ENCODE measurements at places on chromosomes 5 and 9.

GRCh38 chr5:172088801-172089200, 82.4 kb upstream of the FBXW11 start:
- no peak for DNase-seq

DNA sequence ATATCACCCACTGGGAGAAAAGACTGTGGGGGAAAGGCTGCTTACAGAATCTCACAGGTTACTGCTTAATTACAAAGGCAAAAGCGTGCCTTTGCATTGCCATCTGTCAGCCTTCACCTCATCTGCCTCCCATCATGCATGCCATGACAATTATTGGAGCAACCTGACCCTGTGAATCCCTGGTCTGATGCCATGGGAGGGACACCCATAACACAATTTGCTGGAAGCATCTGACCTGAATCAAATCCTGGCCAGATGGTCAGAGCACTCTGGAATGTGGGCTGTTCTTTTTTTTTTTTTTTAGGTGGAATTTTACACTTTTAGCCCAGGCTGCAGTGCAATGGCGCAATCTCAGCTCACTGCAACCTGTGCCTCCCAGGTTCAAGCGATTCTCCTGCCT, 11.6 kb upstream of the RETREG1 start:
- DNase-seq: no peak

GRCh38 chr9:94160594-94161501, 76.6 kb downstream of the PTPDC1 start:
- DNase-seq: no peak

DNA sequence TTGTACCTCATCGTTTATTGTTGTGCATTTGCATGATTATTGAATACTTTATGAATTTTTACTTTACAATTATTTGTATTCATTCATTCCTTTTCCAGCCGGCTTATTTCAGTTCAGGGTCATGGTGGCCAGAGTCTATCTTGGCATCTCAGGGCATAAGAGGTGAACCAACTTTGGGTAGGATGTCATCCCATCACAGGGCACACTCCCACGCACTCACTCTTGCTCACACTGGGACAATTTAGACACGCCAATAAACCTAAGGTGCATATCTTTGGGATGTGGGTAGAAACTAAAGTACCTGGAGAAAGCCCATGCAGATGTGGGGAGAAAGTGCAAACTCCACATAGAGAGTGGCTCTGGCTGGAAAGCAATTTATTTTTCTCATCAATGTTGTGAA, 158.1 kb upstream of the MAST4 start:
- no peak for DNase-seq

DNA sequence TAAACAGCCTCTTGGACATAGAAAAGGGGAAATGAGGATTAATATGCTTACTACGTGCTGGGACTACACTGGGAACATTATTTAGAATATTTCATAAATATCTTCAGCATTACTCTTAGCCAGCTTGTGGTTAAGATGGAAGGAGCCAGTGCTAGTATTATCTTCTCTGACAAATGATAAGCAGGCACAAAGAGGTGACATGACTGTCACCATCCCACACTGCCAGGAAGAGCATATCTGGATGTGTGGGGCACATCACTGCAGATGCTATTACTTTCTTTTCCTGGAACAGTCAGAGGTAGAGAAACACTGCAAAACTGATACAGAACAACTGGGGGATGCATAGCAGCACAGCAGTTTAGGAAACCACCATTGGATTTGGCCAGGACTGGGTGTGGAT, 281.0 kb upstream of the TNC start:
- no peak for DNase-seq

- DNase-seq: peak; percentile 53
Measured at GRCh38 chr5:174327317-174327864, 281.9 kb downstream of the NSG2 start.

DNA sequence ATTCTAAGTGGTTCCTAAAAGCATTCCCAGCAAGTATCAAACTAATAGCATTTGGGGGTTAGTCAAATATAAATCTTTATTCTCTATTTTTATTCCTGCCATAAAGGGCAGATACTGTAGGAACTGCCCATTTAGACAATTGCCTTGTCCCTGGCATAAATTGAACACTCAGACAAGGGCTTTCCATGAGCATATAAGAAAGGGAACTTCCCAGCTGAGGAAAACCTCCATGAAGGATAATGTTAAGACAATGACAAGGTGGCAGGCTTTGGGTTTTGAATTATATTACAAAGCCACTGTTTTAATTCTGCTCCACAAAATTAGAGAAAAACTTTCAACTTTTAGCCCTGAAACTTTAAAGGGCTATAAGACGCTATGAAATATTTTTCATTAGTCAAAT, 81.3 kb downstream of the ST8SIA4 start:
- no peak for DNase-seq

- no peak for DNase-seq
Measured at GRCh38 chr5:53479590-53480415, 626 bp upstream of the FST start.

- DNase-seq: no peak
Measured at GRCh38 chr5:148632255-148633066, 21.9 kb downstream of the HTR4 start.

GRCh38 chr9:81468084-81468595, 221.2 kb downstream of the TLE1 start:
- no peak for DNase-seq

DNA sequence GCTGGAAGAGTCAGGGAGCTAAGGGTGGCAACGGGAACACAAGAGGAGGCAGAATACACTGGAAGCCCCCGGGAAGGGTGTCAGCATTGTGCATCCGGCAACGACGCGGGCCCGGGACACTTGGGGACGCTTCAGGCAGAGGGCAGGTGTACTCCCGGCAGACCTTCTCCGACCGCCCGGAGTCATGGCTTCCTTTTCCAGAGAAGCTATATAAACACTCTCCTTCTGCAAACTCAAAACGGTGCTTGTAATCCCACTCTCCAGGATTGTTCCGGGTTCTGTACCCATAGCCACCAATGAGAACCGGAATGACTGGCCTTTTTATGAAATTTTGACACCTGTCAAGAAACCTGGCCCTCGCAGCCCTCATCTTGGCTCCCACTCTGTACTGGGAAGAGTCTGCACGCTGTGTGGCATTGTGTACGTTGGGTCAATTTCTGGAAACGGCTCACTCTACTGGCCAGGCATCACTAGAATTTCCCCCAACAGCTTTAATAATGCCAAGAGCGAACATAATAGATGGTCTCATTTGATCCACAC, 462 bp upstream of the MCC start:
- DNase-seq: no peak

DNA sequence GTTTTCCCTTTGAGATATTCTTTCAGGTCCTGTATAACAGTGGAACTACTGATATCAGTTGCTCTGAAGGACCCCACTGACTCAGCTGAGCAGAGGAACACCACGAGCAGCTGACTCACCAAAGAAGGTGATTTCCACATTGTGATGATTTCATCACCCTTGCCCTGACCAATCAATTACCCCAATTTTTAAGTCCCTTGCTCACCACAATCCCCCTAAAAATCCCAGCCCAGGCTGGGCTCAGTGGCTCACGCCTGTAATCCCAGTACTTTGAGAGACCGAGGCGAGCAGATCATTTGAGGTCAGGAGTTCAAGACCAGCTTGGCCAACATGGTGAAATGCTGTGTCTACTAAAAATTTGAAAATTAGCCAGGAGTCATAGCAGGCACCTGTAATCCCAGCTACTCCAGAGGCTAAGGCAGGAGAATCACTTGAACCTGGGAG, 125.3 kb upstream of the ABCA1 start:
- DNase-seq: peak; percentile 30

GRCh38 chr9:109166771-109167601, at the start of gene FRRS1L:
Gene FRRS1L (minus strand): TSS chr9:109167249. CDS start chr9:109167138, 111 bp downstream.
- DNase-seq: no peak

DNA sequence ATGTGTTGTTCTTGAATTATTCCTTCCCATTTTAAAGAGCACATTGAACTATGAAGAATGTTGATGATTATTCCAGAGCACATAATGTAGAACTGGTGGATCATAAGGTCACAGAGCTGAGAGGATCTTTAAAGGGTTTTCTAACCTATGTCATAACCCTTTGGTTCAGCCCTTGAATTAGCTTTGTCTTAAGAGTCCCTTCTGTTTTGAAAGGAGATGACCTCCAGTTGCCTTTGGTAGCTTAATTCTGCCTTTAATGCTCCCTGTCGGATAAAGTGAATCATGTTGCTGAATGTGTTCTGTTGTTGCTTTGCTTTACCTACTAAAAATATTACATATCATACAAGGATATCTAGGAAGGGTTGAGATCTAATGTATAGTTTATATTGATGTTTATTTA, 99.1 kb upstream of the PRRC1 start:
- DNase-seq: no peak

DNA sequence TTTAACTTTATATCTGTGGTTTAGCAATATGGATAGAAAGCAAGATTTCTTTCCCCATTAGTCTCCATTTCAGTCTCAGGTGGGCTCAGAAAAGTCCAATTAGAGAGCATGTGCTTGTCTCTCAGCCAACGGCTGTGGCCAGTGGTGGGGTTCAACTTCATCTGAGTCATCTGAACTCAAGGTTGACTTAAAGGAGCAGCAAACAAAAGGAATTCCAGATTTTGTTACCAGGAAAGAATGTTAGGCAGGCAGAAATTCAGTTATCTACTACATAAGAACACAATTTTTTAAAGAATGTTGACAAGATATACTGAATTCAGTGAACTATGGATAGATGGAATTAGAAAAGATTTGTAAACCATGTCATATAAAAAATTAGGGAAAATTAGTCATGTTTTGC, 784.1 kb downstream of the MAT2B start:
- DNase-seq: no peak

GRCh38 chr5:6823996-6824395, 110.8 kb downstream of the TENT4A start:
- DNase-seq: no peak

DNA sequence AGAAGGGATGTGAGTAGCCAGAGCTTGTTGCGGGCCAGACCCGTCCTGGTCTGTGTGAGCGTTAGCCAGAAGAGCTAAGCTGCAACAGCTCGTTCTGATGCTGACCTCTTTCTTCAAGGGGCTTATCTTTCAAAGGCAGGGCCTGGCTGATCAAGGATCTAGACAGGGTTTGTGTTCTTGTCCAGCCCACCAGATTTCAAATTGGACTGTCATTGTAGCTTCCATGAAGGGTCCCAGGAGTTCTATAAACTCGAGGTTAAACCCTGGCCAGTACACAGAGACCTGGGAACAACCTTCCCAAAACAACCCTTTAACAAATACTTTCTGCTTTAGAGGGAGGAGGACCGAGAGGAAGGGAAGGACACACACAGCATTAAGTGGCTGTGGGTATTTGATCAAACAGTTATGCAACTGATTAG, 153.0 kb upstream of the TUT7 start:
- DNase-seq: no peak

DNA sequence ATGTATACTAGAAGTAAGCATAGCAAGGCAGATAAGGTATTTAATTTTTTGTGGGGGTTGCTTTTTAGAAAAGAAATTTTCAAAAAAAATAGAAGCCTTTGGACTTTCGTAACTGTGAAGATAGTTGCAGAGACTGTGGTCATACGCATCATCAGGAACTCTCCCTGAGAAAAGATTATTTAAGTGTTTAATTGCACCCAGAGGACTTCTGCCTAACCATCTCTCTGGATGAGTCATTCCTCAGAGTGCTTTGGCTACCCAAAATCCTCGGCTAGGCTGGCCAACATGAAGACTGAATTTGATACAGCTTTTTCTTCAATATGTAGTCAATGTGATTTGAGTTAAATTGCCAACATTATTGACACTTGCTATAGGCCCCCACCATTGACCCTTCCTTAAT, 296.4 kb downstream of the TLR4 start:
- DNase-seq: no peak

- peak; percentile 30 for DNase-seq
Measured at GRCh38 chr5:124660229-124661093, 86.0 kb downstream of the ZNF608 start.

- DNase-seq: no peak
Measured at GRCh38 chr5:103358305-103358995, 99.9 kb downstream of the MACIR start.

- DNase-seq: peak; percentile 21
Measured at GRCh38 chr5:140298183-140298601, 4.7 kb downstream of the PFDN1 start.

DNA sequence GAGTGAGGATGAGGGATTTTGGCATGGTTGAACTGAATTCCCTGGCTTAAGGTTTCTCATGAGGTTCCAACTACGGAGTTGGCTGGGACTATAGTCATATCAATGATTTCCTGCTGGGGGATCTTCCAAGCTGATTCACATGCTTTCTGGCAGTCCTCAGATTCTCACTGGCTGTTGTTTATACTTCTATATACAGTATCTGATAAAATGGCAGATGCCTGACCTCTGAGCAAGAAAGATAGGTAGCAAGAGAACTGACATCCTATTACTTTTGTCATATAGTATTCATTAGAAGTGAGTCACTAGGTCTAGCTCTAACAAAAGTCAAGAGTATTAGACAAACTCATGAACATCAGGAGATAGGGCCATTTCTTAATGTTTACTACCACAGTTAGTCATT, 440.9 kb upstream of the EDIL3 start:
- DNase-seq: peak; percentile 4

DNA sequence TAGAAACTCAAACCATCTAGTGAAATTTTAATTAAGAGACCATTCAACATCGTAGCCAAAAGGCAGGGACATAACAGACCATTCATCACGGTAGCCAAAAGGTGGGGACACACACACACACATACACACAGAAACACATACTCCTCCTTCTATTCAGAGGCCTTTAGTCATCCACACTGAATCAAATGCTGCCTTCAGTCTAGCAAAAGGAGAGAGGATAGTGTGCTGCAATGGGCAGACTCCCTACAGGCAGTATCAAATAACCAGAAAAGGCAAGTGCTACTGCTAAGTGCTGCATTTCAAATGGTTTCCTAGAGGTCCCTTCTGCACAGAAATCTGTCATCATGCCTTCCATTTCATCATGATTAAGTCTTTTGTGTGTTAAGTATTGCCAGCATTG, 303.9 kb downstream of the TRIM32 start:
- DNase-seq: no peak

DNA sequence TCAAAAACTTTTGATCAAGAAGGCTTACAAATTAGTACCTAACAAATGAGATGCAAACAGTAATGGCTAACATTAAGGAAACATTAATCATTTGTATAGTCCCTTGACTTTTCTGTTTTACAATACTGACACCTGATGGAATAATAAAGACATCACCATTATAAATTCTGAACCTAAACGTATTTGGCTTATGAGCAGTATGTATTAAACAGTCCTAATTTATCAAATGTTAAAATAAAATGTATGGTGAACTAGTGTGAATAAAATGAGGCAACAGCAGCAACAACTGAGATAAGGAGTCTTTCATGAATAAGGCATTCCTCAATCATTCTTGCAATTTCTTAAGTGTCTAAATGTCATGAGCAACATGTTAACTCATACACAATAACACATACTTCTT, 6.0 kb downstream of the PUM3 start:
- DNase-seq: no peak

- DNase-seq: no peak
Measured at GRCh38 chr9:117552811-117553210, 138.0 kb upstream of the ASTN2 start.

DNA sequence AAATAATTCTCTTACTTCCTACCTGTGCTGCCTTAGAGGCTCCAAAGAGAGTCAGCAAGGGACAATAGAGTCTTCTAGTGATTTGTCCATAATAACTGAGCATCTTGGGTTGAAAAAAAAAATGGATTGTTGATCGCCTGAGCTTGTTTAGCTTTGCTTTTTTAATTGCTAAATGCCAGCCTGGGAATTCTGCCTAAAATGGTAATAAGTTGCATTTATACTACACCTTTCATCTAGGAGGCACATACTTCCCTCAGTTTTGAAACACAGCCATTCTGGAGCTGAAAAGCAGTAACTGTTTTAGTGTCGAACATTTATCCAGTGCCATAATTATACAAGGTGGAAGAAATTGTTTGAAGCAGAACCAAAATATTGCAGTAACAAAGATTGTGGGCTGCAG, 421.3 kb downstream of the CAAP1 start:
- no peak for DNase-seq
